ENCODE measurements at places on chromosomes 6 and 20. TPM values are rescaled to one million over a fixed set of nuclear protein-coding genes. Genes with fewer than 3 reads are reported as not detected.

EBF4 gene
- 4.1 TPM for total RNA-seq

CLIC5 gene
- 342 TPM for total RNA-seq

- no peak for DNase-seq
- no peaks in the 10 kb centered on the region for H3K36me3 ChIP-seq
- H3K4me3 ChIP-seq: no peak overlapping the region
- H3K27ac ChIP-seq: no peak overlapping the region
- H3K4me1 ChIP-seq: no peaks in the 10 kb centered on the region
Observed at GRCh38 chr6:97656236-97656635, 373.2 kb upstream of the MMS22L start.

GRCh38 chr20:29743101-29743931 is 1514.1 kb upstream of the DEFB115 start:
- DNase-seq: no peak
- H3K27ac ChIP-seq: no peak overlapping the region
- no peak overlapping the region for H3K4me3 ChIP-seq
- H3K36me3 ChIP-seq: no peaks in the 10 kb centered on the region
- H3K27me3 ChIP-seq: peaks cover 28% of the 10 kb centered on the region
- no peaks in the 10 kb centered on the region for H3K4me1 ChIP-seq

DNA sequence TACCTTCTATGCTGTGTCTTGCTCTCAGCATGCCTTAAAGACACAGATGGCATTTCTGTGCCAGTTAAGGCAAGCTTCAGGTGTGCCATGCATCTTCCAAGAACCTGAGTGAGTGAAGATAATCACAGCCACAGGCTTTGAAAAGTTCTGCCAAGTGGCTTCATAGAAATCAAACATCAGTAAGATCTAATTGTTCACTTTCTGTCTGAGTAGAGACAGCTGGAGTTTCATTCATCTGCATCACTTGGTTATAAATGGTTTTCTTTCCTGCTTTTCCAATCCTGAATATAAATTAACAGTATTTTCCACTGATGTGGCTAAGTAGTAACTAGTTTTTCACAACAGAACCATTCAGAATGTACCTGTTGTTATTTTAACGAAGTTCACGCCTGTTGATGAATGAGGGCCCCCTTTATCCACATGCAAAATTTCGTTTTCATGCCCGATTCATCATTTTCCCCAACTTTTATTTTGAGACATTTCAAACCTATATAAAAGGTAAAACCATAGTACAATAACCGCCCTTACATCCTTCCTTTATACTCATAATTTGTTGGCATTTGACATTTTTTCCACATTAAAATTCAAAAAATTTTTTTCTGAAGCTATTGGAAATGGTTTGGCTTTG is 38.6 kb upstream of the KCNG1 start:
- H3K36me3 ChIP-seq: no peaks in the 10 kb centered on the region
- peaks cover 60% of the 10 kb centered on the region for H3K27me3 ChIP-seq
- DNase-seq: no peak
- no peak overlapping the region for H3K4me3 ChIP-seq
- no peaks in the 10 kb centered on the region for H3K4me1 ChIP-seq
